ENCODE measurements at places on chromosomes 6 and 20.

GRCh38 chr20:39799366-39799965 is 837.3 kb downstream of the DHX35 start:
- DNase-seq = no peak

DNA sequence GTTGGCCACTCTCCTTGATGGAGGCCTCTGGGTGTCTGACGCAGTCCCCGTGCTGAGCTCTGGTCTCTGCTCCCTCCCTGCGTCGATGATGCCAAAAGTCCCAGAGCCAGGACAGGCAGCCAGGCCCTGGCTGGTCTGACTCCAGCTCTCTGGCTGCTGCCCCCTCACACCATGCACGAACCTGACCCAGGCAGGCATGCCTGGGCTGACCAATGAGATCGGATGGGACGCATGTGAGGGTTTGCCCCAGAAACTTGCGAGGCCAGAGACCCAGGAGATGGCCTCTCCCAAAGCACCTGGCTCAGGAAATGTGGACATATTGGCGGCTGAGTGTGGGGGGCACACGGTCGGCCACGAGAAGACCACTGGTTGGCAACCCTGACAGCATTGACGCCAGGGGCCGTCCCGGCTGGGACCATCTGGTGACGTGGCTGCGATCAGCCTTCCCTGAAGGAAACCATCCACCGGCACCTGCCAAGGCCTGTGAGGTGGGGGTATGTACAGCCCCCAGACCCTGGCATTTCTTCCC is 51.2 kb upstream of the FRMD1 start:
- no peak for DNase-seq

DNA sequence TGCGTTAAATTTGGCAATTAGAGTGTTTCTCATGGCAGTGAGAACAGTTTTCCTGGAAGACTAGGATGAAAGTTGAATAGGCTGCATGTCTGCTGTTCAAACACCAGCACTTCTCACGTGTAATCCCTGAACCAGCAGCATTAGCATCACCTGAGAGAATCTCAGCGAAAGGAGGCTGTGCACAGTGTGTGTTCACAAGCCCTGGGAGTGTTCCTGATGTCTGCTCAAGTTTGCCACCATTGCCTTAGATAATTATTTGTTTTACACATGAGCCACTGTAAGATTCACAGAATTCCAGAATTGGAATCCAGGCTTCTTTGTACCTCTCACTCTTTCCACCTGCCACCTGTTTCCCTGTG is 117.3 kb downstream of the JARID2 start:
- DNase-seq = no peak

DNA sequence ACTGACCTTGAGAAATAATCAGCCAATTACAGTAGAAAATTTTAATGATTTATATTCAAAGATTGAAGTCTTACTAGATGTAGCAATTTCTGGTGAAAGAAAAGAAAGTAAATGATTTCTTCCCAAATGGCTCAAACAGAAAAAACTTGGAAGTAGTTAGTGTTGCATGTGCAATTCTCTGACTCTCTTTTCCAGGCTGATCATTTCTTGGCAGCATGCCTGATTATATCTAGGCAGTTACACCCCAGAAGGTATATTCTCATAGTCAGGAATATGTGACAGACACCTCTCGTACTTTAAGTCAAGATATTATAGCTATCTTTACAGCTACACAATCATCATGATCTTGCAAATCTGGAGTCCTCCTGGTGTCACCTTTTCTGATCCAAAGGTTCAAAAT is 122.9 kb downstream of the PDE7B start:
- DNase-seq = no peak

- no peak for DNase-seq
Measured at GRCh38 chr6:9009931-9010330, 574.6 kb upstream of the SLC35B3 start.

DNA sequence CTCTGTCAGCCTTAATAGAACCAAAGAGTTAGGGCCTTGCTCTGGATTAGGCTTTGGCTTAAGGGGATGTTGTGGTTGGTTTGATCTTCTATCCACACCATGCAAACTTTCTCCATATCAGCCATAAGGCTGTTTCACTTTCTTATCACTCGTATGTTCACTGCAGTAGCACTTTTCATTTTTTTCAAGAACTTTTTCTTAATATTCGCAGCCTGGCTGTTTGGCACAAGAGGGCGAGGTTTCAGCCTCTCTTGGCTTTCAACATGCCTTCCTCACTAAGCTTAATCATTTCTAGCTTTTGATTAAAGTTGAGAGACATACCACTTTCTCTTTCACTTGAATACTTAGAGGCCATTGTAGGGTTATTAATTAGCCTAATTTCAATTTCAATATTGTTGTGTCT is 193.1 kb downstream of the NRN1 start:
- DNase-seq = no peak

DNA sequence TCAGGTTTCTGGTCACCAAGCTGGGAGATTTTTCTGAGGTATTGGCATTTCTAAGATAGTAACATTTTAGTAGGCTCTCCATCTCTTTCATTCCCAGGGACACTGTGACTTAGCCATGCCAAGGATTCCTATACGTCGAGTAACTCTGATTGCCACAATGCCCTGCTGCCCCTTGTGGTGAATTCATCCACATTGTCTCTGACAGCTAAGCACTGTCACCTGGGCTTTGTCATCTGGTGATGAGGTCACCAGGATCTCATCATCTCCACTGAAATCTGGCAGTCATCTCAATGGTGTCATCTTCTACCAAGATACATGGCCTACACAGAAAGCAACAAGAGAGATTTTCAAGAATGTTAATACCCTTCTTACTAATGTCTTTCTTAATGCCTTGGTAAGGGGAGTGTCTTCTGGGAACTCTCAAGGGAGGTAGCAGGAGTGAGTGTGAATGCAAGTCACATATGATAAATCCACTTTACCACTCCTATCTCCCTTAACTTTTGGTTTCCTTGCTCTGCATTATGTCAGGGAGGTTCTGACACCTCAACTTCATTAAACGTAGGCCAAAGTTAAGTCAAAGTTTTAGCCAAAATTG is 246.7 kb downstream of the CD109 start:
- DNase-seq = no peak

- DNase-seq = no peak
Measured at GRCh38 chr6:94559829-94560537, 1017.4 kb upstream of the MANEA start.

- DNase-seq = no peak
Measured at GRCh38 chr6:158647501-158647900, 2.4 kb upstream of the SYTL3 start.

Measured in BE2C (cell line).